ENCODE measurements at places on chromosomes 6 and 20.

- DNase-seq: no peak
These were observed 333.1 kb downstream of the LAMA2 start for GRCh38 chr6:129215916-129216520.

GRCh38 chr6:10310330-10310653, 104.6 kb downstream of the TFAP2A start:
- no peak for DNase-seq

DNA sequence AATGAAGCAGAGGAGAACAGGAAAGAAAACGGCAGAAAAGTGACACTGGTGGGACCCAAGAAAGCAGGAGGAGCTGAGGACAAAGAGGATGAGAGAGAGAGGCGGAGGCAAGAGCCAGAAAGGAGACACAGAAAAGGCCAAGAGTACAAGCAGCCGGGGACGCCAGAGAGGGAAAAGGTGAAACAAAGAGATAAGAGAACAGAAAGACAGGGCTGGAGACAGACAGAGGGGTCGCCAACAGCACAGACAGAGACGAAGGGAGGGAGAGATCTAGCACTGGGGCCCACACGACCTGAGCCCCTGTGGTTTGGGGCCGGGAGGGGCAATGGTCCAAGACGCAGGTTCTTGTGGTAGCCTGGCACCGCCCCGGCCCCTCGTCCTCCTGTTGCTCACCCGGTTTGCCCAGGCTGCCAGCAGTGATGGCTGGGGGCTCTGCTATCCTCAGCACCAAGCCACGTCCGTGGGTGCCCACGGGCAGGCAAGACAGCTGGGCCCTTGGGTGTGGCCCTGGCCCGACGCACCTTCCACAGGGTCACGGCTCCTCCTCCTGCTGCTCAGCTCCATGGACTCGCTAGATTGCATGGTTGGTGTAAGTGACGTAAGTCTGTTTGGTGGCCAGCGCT, 123.5 kb downstream of the GRM4 start:
- no peak for DNase-seq

DNA sequence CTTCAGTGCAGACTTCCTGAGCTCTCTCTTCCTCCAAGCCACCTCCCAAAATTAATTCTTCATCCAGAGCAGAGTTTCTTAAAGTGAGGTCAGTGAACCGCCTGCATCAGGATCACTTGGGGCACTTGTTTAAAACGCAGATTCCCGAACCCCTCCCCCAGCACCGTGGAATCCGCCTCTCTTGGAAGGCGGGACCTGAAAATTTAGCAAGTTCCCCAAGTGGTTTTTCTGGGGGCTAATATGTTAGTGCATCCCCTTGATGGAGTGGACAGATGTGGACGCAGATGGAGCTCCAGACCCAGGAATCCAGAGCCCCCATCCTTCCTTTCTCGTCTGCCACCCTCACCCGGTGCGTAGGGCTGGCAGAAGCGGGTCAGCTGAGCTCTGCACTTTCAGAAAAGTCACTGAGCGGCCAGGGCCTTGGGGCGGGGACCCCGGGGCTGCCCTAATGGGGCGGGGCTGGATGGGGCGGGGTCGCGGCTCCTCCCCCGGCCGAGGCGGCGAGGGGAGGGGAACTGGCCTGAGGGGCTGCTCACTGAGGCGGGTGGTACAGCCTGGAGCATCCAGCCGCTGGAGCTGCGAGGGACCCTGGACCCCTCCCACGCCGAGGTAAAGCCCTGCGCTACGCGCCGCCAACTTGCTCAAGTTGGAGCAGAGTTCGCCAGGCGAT, at the start of the genes DEFB124 and REM1:
TSS of gene DEFB124 (minus strand) at position 370 of the 670 bp plus-strand sequence. CDS start 2,114 bp downstream, outside the sequence.
TSS of gene REM1 (plus strand) at position 531 of the 670 bp plus-strand sequence. CDS start 1,158 bp downstream, outside the sequence.
- peak; percentile 73 for DNase-seq

GRCh38 chr6:32058511-32058963, 20.3 kb downstream of the CYP21A2 start:
- DNase-seq: no peak

- DNase-seq: no peak
These were observed 19.9 kb downstream of the TPD52L1 start for GRCh38 chr6:125173341-125174095.

GRCh38 chr6:132400555-132400882, 756 bp downstream of the MOXD1 start:
- DNase-seq: no peak

DNA sequence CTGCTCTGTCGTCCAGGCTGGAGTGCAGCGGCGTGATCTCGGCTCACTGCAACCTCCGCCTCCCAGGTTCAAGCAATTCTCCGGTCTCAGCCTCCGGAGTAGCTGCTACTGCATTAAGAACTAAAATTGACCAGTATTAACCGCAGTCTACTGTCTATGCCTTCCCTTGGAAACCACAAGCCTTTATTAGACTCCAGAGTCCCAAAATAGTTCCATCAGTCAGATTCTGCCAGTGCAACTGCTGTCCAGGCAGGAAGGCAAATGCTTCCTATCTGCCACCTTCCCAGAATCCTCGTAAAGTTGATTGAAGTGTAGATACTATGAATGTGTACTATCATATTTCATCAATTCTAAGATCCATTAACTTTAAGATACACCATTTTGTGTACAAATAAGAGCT, 16.7 kb downstream of the KAT14 start:
- DNase-seq: no peak

- DNase-seq: no peak
These were observed 131.7 kb upstream of the SUPT3H start for GRCh38 chr6:45509426-45509825.

DNA sequence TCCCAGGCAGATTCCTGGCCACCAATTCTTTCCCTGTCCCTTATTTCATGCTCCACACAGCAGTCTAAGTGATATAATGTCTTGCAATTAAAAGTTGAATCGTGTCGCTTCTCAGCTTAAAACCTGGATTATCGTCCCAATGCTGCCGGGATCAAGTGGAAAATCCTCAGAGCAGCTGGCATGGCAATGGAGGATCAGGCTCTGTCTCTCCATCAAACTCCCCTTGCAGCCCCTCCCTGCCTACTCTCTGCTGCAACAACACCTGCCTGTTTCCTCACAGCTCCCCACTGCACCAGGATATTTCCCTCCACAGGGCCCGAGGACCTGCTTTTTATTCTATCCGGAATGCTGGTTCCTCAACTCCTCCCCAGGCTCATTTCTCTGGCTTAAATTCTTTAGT, 277.1 kb downstream of the SYNE1 start:
- DNase-seq: no peak

GRCh38 chr6:25749837-25750236, 4.7 kb upstream of the SLC17A4 start:
- DNase-seq: no peak

- DNase-seq: no peak
These were observed 6.8 kb upstream of the RBL1 start for GRCh38 chr20:37102571-37102970.

DNA sequence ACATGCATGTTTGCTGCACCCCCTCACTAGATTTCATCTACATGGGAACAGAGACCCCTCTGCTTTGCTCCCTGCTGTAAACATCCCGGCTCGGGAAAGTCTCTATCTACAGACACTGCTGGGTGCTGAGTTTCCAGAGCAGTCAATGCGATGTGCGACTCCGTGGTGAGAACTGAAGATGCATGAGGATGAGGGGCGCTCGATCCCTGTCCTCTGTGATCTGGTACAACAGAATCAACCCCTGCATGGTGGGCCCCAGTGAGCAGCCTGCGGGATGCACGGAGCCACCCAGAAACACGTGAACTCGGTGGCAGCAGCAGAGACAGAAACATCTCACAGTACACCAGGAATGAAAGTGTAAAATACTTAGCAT, 83.1 kb downstream of the THBS2 start:
- no peak for DNase-seq

DNA sequence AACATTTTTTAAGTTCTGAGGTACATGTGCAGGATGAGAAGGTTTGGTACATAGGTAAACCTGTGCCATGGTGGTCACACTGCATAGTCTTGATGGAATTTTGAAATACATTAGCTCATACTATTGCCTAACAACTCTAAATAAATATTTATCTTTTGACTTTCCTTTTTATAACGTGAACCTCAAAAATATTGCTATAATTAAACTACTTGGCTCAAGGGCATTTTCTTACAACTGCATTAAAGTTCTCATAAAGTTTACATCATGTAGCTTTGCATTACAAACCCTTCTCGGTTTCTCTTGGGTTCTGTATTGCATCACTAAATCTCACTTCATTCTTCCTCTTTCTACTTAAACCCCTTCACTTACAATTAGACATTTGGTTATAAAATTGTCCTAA, 636.0 kb upstream of the PTCHD4 start:
- no peak for DNase-seq

DNA sequence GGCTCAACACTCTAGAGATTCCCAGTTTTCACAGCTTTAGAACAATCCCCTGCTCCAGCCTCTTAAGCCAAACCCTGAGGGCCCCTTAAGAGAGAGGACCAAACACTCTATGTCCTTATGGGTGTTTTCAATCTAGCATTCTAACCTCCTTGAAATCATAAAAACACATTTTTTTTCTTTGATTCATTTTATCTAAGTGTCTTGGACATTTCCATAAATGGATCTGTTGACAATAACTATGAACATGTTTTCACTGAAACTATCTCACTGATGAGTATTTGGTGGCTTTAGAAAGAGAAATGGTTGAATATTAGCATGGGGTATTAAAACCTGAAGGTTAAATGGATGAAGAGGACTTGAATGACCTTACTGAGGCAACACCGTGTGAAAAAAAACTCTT, 27.6 kb upstream of the PDE7B start:
- DNase-seq: no peak

DNA sequence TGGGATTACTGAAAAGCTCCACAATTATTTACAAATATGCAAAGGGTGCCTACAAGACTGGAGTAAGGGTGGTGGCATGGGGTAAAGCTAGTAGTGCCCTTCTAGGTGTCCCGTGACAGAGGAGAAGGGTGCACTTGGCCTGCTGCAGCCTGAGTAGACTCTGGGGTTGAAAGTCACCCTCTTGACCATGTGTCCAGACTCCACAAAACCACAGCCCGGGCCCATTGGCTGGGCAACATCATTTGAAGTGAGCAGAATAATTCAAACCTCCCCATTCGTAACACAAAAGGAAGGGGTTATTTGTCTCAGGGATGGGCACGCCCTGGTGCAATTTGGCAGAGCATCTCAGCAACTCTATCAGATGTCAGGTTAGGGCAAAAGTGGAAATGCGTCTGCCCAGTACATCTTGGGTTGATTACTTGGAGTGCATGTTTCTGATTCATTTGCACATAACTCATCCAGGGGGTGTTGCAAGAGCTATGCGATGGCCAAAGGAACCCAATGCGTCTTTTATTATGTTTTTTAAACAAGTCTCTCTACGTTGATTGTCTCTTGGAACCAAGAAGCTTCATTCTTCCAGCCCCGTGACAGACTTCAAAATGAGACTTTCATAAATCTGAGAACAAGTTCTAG, 56.7 kb downstream of the ISM1 start:
- no peak for DNase-seq

- DNase-seq: no peak
These were observed 3.9 kb upstream of the KCNS1 start for GRCh38 chr20:45104786-45105185.

GRCh38 chr6:8588176-8588575, 152.8 kb upstream of the SLC35B3 start:
- DNase-seq: no peak

- no peak for DNase-seq
These were observed 107.1 kb downstream of the BMP7 start for GRCh38 chr20:57159193-57159851.

- no peak for DNase-seq
These were observed 139.1 kb downstream of the SLC24A3 start for GRCh38 chr20:19351542-19351941.

- no peak for DNase-seq
These were observed 260.2 kb upstream of the IRAK1BP1 start for GRCh38 chr6:78607189-78607588.

Data from uterus (tissue), 4 donors.